RKO (cell line): ENCODE measurements at places on chromosomes 6 and 20.

DNA sequence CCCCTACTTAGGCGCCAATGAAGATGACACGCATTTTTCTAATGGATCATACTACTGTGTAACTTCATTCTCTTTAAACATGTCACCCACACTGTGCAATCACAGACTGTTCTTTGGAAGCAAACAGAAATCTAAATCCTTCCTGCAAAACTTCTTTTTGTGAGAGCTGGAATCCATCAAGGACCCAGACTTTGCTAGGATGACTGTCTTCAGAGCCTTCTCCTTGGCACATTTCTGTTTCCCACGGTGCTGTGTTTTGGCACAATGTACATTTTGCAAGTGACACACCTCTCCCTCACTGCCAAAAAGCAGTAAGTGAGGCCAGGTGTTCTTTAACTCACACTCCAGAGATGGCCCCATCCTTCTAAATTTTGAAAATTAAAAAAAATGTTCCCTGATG, 21.7 kb upstream of the TAGAP start:
- no peak for DNase-seq

DNA sequence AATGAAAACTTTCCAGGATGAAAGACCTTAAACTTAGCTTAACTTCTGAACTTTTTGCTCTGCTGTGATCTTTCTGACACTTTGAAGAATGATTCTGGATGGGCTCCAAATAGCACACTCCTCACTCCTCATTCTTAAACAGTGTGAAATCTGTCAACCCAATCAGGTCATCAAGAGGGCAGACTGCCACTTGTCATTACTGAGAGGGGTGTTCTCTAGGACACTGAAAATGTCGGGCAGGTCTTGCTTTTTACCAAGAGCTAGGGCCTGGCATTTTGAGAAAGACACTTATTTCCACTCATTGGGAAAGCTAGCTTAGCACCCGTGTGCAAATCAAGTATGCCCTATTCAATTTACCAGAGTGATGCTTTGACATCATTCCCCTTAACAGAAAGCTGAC, 122.2 kb downstream of the MTFR2 start:
- DNase-seq, result no peak

- no peak for DNase-seq
These were observed 32.6 kb upstream of the TAB2 start for GRCh38 chr6:149284904-149285303.

DNA sequence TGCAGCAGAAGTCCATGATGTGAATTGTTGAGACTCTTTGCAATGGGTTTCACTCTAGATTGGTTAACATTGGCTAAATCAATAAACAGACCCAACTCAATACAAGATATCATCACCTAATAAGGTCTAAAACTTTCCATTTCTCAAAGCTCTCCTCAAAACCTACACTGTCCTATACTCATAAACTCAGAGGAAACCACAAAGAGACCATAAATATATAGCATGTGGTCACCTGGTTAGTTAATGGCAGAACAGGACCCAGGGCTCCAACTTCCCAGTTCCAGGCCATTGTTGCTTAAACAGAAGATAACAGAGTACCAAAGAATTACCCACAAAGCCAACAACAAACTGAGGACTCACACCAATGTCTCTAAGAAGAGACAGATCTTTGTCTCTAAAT, 12.0 kb downstream of the RTN4IP1 start:
- DNase-seq, result no peak

DNA sequence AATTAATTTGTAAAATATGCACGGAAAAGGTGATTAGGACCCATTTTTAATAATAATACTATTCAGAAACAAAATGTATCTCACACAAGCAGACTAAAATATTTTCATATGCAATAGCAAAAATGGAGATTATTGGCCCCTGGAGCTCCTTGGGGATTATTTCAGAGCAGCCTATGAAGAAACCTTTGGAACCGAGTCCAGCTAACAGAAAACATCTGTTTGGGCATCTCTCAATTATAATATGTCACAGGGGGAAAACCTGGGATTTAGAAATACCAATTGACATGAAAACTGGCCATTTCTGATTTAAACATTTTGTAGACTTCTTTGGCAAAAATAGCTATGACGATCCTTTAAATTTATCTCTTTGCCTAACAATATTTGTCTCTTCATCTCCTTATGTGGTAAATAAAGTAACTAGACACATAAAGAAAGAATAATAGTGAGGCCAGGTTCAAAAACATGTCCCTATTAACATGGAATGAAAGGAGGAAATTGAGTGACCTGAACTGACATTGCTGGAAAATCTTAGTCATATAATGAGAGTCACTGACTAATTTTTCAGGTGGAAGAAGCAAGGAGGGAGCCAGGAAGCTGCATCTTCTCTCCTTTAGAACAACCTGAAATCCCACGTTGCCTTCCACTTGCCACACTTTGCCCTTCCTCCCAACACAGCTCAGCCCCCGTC, 199.0 kb downstream of the SOD2 start:
- DNase-seq, result no peak

GRCh38 chr6:2534406-2535042, 216.2 kb downstream of the MYLK4 start:
- no peak for DNase-seq
